ENCODE measurements at places on chromosomes 3 and 15.

GRCh38 chr3:25587975-25588374 lies 76.7 kb downstream of the TOP2B start:
- no peak for DNase-seq

DNA sequence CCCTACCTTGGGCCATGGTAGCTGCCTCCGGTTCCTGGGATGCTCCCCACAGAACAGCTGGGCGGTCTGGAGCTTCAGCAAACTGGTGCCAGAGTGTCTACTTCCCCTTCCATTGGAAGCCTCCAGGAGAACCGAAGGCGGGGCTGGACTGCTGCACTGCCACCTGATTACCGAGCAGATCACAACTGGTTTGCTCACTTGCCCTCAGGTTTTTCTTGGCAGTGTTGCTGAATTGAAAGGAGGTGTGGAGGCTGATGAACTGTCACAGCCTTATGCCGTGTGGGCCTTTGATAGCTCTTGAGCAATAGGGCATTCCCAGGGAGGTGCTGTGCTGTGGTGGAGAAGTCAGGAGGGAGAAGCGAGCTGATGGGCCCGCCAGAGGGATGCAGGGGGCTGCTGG lies at the start of gene TGM5:
Gene TGM5 (minus strand): TSS at position 95 of the 400 bp plus-strand sequence. CDS start 79 bp downstream, at position 16.
- DNase-seq = no peak

DNA sequence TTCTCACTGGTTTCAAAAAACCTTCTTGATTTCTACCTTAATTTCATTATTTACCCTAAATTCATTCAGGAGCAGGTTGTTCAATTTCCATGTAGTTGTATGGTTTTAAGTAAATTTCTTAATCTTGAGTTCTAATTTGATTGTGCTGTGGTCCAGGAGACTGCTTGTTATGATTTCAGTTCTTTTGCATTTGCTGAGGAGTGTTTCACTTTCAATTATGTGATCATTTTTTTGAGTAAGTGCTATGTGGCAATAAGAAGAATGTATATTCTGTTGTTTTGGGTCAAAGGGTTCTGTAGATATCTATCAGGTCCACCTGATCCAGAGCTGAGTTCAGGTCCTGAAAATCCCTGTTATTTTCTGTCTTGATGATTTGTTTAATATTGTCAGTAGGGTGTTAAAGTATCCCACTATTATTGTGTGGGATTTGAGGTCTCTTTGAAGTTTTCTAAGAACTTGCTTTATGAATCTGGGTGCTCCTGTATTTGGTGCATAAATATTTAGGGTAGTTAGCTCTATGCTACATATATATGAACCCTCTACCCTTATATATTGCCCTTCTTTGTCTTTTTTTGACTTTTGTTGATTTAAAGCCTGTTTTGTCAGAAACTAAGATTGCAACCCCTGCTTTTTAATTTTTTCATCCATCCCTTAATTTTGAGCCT lies 158.4 kb upstream of the TPRG1 start:
- DNase-seq = no peak

- DNase-seq = no peak
Observed at GRCh38 chr15:56835718-56836171, 82.7 kb upstream of the TCF12 start.

- no peak for DNase-seq
Observed at GRCh38 chr3:85244091-85244490, 285.3 kb downstream of the CADM2 start.

DNA sequence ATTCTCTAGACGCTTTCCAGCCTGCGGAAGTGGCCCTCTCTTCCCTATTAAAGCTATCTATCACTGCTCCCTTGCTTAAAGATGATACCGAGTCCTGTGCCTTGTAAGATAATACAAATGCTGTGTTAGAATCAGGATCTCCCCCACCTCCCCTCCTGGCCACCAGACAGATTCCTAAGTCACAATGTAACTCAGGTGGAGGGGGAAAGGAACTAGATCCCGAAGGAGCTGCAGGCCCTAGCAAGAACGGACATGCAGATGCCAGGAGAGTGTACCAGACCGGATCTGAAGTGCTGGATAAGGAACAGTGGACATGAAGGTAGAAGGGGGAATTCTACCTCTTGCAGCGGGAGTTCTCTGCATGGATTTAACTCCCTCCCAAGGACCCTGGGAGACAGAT lies 230.7 kb upstream of the LYSMD4 start:
- DNase-seq = no peak

GRCh38 chr3:141457624-141458236 lies 29.1 kb upstream of the RASA2 start:
- DNase-seq = no peak

GRCh38 chr3:67437090-67437489 lies 217.3 kb downstream of the SUCLG2 start:
- DNase-seq = no peak

GRCh38 chr15:52220251-52220650 lies 29.1 kb upstream of the GNB5 start:
- DNase-seq = no peak

DNA sequence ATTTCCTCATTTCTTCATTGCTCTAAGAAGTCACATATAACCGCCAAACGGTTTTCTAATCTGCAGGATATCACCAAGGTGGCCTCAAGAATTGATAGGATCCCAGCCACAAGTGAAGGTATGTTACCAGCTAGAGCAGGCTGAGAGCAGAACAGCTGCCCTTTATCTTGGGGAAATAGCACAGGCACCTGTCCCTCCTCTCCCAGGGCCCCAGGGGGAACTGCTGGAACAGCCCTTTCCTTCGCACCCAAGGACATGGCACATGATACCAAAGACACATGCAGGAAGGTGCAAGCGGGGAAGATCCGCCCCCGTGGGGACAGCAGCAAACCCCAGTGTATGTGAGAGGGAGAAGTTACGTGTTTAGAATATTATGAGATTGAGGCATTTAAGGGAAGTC lies 35.3 kb downstream of the HOMER2 start:
- DNase-seq = no peak

DNA sequence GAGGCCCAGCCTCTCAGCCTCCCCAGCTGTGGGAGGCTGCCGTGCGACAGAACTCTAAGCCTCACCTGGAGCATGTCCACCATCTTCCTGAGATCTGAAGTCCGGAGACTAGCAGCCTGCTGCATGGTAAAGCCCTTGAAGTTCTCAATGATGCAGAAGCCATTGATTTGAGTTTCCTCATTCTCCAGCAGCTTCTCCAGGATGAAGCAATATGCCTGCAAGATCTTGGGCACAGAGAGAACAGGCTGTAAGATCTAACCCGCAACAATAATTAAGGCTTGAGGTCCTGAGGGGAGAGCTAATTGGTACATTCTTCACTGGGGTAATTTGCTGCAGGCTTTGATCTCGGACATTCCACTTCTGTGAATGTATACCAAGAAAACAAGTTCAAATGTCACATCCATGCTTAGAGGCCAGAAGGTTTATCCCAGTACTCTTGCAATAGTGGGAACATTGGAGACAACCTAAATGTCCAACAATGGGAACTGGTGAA lies 9.7 kb downstream of the RLBP1 start:
- DNase-seq = no peak

- no peak for DNase-seq
Observed at GRCh38 chr15:60423537-60423936, 25.8 kb upstream of the ANXA2 start.

- DNase-seq = no peak
Observed at GRCh38 chr3:156211583-156211982, 91.2 kb downstream of the KCNAB1 start.

DNA sequence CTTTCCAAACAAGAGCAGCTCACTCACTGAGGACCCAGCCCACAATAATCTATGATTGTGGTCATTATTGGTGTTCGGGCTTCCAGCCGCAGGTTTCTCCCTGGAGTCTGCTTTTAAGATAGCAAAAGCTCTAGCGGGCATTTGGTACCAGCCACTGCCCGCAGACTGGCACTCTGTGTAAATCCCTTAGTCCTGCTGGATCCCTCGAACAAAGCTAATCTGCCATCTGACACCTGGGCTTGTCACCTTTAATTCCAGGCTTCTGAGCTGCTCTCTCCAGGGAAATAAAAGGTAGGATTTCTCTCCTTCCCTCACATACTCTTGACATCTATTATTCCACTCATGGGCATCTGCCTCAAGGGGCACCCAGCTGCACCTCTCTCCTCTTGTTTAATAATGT lies 158.7 kb downstream of the PDCD6IP start:
- DNase-seq = no peak

- DNase-seq = no peak
Observed at GRCh38 chr3:58962816-58963215, 87.0 kb downstream of the CFAP20DC start.

DNA sequence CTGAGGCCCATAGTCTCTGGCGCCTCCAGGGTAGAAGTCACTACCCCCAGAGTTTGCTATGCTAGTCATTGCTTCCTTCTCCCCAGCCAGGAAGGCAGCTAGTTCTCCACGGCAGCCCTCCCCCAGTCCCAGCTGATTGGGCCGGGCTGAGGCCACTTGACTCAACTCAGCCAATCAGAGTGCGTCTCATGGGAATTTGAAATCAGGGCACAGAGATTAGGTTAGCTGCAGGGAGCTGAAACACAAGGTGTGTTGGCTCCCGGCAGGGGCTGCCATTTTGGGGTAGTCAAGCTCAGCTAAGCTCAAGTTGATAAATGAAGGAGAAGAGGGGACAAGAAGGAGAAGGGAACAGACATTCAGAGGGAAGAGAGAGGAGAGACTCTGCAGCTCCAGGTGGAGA lies 32.8 kb downstream of the LINGO1 start:
- peak; percentile 63 for DNase-seq

DNA sequence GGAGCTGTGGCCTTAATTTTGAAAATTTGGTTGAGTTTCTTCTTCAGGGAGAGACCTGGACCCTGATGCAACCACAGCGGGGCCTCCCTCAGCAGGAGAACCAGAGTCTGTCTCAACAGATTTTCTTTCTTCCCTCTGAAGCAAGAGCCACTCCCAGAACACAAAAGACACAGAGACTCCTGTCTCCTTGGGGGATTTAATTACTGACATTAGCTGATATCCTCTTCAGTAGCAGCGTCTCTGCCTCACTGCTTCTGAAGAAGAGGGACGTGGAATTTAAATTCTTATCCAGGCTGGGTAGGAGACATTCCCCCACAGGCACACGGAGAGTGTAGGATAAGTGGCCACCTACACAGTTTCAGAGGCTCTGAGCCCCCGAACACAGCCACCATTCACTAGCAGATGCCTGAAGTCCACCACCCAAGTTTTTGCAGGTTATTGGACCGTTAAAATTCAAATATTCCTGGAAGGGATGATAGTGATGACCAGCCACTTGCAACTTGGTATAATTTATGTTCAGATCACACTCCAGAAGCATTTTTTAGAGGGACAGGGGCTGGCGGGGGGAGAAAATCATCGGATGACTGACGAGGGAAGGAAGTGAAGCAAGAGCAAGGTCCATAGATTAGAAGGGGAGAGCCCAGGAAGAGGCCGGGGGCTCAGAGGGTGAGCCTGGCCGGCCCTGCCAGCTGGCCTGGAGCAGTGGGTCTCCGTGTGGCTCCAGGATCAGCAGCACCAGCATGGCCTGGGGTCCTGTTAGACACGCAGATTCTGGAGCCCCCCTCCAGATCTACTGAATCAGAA lies 109.7 kb downstream of the BDH1 start:
- no peak for DNase-seq

DNA sequence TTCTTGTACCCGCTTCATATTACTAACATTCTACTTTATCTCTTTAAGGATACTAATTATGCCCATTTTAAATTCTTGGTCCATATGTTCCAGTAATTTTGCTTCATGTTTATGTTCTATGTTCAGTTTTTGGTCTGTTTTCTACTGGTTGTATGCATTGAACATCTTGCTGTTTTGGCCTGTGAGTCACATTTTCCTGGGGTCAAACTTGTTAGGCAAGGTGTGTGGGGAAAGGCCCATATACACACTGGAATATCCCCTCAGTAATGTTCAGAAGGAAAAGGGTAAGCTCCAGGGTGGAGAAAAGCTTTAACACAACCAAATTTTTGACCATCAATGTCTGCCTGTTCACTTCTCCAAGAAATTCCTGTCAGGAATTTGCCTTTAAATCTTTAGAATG lies 337.7 kb downstream of the SLC9A9 start:
- DNase-seq = no peak

DNA sequence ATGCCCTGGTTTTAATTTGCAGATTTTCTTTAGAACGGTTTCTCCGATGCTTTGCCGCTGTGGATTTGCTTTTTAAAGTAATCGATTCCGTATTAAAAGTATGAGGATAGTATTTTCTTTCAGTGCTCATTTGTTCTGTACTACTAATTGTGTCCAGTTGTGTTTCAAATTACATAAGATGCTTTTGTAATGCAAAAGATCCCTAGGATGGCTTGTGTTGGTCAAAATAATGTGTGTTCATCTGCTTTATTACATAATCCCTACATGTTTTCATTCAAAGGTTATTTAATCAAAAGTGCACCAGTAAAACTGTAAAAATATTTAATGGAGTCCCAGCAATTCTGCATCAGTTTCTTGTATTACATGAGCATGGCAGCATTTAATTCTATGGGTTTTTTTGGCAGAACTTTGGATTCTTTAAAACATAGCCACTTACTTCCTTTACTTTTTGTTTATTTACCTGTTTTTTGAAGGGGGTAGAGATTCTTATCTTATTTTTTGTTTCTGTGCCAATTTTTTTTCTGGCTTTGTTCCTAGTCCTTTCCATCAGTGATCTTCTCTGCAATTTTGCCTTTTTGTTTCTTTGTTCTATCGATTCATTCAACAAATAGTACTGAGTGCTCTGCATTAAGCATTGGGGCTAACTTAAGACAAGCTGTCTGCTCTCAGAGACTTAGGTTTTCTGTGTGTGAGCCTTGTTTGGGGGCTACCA lies 352.8 kb downstream of the LRTM1 start:
- DNase-seq = no peak

GRCh38 chr15:76359152-76359551 lies 22.6 kb downstream of the ISL2 start:
- no peak for DNase-seq

DNA sequence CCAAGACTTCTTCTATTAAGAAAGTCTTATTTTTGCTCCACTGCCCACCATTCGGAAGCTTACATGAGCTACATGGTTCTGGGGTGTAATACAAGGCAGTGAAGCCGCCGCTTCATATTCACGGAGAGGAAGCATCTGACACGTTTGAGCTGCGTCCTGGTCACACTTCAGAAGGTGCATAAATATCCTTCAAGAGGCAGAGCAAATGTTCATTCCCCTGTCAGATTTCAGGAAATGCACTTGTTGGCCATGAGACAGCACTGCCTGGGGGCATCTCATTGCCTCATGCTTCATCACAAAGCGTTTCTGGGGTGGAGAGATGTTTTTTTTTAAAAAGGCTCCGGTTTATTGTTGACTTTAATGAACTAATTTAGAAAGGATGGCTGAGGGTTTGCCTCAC lies 119.9 kb downstream of the CADPS start:
- DNase-seq = peak; percentile 94
